T-helper 9 cell (primary cell): ENCODE measurements at places on chromosomes 1 and 21.

DNA sequence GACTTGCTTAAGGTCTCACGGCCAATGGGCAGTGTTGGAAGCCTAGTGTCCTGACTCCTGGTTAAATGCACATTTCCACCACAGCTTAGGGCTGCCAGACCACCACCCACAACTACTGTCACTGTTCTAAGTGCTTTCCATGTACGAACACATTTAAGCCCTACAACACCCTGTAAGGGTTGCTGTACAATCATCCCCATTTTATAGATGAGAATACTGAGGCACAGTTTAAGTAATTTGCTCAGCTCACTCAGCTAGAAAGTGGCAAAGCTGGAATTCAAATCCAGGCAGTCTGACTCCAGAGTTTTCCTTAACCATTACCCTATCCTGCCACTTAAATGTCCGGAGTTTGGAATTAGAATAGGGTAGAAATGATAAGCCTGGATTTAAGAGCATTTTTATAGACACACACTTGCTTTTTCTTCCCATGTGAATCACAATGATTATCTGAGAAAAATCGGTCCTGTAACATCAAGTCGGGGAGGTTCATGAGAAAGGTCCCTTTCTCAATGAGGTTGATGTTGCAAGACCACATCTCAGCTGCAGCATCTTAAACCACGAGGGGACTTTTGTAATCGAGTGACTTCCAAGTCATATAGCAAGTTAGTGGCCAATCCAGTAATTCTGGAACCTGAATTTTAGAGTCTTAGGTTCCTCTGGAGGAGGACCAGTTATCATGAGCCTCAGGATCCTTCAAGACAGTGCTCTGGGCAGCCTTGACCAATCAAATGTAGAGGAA is 8.6 kb downstream of the E2F2 start:
- no peak for DNase-seq

GRCh38 chr1:2291577-2291976 is 63.5 kb downstream of the SKI start:
- no peak for DNase-seq

GRCh38 chr1:169514566-169515270 is 29.0 kb upstream of the SLC19A2 start:
- DNase-seq, result no peak

DNA sequence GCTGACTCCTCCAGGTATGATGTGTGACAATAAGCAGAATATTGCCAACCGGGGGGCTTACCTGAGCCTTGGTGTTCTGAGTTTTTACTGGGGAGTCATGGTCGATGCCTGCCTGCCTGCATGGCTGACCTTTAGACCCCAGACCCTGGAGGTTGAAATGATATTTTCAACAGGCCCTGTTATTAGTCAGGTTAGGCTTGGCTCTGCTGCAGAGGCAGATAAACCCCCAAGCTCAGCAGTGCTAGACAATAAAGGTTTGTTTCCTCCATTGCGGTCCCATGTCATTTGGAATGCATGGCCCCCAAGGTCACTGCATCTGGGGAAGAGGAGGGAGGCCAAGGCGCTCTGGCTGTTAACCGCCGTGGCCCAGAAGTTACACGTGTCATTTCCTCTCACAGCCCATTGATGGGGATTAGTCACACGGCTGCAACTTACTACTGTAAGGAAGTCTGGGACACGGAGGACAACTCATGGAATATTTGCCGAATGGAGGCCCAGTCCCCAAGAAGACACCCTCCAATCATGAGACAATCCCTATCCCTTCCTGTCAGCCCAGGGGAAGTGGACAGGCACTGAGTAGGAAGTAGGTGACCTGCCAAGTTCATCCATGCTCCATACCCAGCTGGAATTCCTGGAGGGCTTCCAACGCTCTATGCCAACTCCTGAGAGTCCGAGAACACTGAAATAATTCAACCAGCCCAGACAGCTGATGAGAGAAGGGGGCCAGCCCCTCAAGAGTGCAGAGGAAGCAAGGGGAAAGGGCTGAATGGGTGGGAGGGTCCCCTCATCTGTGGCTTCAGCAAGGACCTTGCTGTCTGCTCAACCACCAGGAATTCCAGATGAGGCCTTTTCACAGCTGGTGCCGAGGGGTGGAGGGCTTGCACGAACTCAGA is 97.3 kb downstream of the TAS1R2 start:
- DNase-seq, result no peak

DNA sequence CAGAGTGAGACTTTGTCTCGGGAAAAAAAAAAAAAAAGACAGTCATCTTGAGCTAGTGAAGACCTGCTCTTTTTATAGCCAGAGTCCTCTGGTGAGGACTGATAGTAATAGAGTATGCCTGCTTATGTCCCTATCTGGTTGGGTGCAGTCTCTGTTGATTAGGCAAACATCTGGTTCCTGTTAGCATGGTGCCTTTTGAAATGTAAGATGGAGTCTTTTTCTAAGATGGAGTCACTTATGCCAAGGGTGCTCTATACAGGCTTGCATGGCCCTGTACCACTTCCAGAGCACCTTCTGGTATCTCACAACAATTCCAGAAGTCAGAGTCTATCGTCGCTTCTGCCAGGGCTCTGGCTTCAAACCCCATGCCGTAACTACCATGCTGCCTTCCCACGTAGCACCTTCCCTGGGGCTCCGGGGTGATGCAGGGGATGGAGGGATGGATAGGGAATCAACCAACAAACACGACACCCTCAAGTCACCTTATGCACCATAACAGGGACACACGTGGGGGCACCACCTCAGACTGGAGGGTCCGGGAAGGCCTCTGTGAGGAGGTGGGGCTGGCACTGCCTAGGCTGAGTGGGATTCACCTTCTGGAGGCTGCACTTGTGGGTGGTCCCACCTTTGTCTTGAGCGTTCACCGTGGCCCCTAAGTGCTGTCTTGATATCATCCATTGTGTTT is 11.6 kb upstream of the PADI6 start:
- DNase-seq, result no peak

DNA sequence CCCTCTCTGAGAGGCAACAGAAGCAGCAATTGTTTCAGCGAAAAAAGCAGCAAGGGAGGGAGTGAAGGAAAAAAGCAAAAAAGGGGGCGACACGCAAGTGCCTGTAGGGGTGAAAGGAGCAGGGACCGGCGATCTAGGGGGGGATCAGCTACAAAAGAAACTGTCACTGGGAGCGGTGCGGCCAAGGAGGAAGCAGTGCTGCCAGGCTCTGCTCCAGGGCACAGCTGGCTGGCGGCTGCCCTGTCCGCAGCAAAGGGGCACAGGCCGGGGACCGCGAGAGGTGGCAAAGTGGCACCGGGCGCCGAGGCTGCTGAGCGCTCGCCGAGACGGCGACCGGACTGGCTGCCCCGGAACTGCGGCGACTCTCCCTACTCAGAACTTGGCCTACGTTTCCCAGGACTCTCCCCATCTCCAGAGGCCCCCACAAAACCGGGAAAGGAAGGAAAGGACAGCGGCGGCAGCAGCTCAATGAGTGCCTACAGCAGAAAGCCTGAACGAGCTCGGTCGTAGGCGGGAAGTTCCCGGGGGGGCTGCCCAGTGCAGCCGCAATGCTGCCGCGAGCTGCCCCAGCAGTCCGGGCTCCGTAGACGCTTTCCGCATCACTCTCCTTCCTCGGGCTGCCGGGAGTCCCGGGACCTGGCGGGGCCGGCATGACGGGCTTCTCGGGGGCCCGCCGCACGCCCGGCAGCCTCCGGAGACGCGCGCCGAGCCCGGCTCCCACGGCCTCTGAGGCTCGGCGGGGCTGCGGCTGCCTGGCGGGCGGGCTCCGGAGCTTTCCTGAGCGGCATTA is 1.0 kb upstream of the CDKN2C start:
- DNase-seq, result peak; percentile 41

DNA sequence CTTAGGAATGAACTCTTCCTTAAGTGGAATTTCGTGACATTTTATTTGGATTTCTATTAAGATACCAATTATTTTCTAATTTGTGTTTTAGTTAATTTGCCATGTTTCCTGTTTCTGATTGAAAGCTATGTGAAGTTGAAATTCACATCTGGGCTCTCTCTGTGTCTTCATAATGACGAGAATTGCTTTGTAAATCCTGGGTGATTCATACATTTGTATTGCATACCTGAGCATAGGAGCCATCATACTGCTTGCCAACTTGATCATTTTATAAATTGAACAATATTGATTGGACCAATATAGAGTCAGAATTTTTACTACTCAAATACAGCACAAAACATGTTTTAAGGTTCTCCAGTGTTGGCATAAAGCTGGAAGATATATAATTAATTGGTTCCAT is 817.9 kb downstream of the BRINP3 start:
- DNase-seq, result no peak

DNA sequence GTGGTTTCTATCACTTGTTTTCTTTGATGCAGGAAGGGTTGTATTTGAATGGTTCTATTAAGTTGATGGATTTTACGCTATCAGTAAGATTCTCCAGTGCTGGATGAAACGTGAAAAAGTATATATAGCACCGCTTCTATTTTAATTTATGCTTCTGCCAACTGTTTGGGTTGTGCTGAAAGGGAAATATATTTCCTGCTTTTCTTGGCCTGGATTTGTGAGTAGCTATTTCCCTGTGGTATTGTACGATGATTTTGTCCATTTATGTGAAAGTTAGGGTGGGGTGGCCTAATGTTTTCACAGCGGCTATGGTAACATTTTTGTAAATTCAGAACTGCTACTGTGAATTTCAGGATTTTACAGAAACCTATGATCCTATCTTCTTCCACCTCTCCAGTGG is 322 bp downstream of the C1orf162 start:
- no peak for DNase-seq

DNA sequence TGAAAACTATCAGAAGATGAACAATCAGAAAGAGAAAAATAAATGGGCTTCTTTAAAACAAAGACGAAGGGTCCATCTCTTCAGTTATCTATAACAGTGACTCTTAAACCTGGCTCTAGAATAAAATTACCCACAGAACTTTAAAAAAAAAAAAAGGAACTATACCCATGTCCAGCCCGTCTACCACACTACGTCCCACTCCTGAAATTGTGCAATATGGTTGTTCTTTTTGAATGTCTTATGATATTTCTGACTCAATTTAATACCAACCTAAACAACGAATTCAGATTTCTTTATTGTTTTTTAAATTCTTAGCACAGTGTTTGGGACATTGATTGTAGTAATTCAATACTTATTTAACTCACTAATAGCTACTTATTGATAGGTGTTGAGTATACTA is 246.3 kb downstream of the DPYD start:
- DNase-seq, result no peak

DNA sequence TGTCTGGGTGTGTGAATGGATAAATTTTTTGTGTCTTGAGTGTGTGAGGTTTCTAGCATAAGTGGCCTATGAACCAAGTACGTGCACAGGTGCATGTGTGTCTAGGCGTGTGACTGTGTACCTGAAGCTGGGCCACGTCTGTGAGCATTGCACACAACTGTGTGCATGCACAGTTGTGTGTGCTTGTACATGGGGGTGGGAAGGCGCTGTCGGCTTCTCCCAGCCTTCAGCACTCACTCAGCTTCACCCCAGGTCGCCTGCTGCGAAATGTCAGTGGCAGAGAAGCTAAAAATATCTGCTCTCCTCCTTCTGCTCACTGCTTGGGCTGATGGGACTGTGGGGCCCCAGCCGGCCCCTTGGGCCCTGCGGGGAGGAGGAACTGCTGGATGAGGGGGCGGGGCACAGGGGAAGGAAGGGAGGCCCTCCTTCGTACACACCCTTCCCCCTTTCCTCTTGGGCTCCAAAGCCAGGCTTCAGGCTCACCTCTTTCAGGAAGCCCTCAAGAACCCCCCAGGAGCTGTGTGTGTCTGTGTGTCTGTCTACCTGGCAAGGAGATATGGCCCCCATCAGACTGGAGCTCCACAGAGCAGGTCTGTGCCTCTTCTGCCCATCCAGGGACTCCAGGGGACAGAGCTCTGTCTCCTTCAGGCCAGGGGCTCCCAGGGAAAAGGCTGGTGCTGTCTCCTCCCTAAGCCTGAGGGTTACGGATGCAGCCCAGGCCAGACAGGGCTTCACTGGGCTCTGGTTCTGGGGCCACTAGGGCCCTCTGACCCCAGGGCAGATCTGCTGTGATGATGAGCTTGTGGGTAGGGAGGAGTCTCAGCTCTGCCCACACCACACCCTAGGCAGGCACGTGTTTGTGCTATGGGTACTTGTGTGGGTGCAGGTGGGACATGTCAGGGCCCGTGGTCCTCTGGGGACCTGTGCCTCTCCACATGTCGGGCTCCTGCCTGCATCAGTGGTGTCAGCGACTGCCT is 35.6 kb upstream of the WASF2 start:
- DNase-seq, result no peak

DNA sequence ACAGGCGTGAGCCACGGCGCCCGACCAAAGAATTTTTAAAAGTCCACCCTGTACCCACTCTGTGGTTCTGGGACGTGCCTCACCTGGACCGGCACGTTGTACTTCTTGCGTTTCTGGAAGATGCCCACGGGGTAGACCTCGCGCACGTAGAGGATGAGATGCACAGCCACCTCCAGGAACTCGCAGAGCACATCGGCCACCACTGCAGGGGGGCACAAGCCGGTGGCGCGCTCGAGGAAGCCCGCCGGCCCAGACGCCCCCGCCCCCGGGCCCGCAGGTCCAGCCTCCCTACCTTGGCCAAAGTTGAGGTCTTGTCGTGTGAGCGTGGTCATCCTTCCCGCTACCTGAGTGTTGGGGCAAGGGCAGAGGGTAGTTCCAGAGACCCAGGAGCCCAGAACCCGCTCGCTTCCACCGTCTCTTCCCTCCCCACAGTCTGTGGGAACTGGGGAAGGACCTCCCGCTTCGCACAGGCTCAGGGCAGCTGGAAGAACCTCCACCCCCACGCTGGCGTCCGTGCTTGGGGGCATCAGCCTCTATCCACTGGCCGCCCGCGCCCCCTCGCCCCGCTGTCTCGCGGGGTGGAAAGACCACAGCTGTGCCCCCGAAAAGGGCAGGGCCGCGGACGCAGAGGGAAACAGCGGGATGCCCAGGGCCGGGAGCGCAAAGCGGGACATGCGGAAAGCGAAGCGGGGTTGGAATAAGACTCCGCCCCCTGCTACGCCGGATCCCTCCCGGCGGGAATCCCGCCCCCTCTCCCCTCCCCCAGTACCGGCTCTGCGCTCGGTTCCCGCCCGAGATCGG is 478 bp downstream of the MAD2L2 start:
- DNase-seq, result no peak

- DNase-seq, result no peak
Observed at GRCh38 chr21:33036430-33037162, 10.9 kb downstream of the OLIG2 start.

GRCh38 chr1:37845049-37845646 is 14.2 kb downstream of the MTF1 start:
- DNase-seq, result no peak

GRCh38 chr1:56586502-56586901 is 7.1 kb upstream of the PLPP3 start:
- no peak for DNase-seq

GRCh38 chr1:220528679-220529501 is 954 bp downstream of the MARK1 start:
- DNase-seq, result no peak

- DNase-seq, result no peak
Observed at GRCh38 chr1:202131956-202132821, 9.5 kb downstream of the GPR37L1 start.

DNA sequence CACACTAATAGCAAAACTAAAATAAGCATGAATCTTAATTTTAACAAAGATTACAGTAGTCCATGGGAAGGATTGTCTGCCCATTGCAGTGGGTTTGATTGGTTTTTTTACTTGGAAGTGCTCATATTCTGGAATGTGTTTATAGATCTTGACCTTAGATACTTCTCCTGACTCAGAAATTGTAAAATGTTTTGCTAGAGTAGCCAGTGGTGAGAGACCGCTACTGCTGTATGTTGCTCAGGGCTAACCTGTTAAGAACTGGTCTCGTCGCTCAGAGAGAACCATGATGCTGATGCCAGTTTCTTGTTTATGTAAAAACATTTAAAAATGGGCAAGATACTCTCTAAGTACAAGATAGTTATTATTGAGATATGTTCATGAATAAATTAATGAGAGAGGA is 99.9 kb downstream of the ROR1 start:
- no peak for DNase-seq

- DNase-seq, result no peak
Observed at GRCh38 chr1:1050577-1051052, 23.5 kb downstream of the RNF223 start.
